NCI-H446 treated with DMSO at 0.1 percent for 48 hours (cell line): ENCODE measurements at places on chromosomes 4 and X.

GRCh38 chr4:83320548-83320947, 14.1 kb downstream of the HPSE start:
- no peak for DNase-seq

DNA sequence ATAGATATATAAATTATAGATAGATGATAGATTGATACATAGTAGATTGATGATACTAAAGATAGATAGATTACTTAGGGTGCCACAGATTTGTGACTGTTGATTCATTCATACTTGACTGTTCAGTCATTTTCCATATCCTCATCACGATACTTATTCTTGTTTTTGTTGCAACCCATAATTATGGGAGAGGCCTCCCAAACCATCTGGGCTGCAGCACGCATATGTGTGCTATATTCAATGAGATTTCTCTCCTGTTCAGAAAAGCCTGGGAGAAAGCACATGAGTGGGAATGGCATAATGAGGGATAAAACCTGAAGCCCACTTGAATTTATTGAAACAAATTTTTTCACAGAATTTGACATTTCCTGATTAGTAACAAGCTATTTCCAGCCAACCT, 346.4 kb upstream of the PRKX start:
- DNase-seq, result no peak

DNA sequence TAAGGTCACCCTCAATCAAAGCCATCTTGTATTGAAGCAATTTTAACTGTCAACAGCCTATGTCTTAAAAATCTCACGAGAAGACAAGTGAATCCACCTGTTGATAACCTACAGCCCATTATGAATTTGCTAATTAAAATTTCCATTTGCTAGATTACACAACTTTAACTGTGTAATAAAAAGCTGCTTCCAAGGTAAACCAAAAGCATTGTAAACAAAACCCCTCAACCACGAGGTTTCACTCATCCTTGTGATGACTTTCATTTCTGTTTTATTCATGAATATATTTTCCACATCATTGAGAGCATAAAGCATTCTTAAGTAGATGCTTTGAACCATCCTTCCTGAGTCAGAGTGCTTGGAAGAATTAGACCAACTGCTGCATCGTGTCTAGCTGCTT, 217.5 kb upstream of the GYPA start:
- no peak for DNase-seq

- no peak for DNase-seq
These were observed 268.6 kb upstream of the VCX start for GRCh38 chrX:7574325-7574724.

DNA sequence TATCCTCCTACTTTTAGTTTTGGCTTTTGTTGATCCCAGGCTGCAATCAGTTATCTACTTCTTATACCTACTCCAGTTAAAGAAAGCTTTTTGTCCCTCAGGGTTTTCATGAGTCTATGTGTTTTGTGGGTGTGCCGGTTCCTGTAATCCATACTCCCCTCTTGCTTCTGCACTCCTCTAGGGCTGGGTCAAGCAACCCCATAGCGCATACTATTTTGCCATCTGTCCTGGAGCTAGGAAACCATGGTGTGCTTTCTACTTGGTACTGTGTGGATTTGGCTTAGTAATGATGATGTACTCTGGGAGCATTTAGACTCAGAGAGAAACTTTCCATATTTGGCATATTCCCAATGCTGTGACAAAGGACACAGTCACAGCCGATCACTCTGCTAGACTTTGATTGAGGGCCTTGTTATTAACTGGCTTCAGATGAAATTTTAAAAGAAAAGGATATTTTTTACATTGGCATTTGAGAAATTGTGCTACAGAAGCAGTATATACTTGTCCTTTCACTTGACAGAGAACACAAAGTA, 86.1 kb upstream of the GRXCR1 start:
- DNase-seq, result no peak

DNA sequence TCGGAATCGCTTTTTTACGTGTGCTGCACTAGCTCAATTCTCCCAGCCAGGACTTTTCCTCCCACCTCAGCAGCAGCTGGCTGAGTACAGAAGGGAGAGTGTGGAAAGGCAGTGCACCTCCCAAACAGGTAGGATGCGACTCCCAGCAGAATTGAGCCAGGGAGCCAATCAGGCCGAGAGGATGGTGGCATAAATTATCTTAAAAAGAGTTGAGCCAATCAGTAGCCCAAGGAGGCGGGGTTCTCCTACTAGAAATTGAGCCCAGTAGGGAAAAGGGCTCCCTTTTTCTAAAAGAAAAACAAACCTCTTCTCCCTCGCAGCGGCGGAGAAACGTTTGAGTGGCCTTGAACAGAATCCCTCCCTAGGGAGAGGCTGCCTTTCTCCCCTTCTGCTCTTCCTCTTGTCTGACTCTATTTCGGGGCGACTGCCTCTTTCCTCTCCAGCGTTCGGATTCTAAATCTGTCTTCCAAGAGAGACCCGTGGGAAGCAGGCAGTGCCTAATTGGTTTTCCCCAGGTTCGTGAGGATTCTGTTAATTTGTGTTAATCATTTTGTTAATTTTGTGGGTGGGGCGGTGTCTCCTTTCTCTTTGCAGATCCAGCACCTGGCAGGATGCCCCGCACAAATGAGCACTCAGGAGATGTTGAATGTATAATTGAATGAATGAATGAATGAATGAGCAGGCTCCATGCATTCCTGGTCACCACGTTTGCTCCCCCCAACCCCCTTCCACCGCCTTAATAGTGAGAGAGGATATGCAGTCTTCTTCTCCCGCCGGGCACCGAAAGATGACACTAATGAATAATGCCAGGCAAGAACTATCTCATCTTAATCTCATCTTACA, at the start of gene GABRG1:
GABRG1 (minus strand) TSS at position 142 of the 843 bp plus-strand sequence; CDS start at position 1, 141 bp downstream.
- no peak for DNase-seq

GRCh38 chr4:149466446-149466845, 349.2 kb downstream of the IQCM start:
- no peak for DNase-seq

DNA sequence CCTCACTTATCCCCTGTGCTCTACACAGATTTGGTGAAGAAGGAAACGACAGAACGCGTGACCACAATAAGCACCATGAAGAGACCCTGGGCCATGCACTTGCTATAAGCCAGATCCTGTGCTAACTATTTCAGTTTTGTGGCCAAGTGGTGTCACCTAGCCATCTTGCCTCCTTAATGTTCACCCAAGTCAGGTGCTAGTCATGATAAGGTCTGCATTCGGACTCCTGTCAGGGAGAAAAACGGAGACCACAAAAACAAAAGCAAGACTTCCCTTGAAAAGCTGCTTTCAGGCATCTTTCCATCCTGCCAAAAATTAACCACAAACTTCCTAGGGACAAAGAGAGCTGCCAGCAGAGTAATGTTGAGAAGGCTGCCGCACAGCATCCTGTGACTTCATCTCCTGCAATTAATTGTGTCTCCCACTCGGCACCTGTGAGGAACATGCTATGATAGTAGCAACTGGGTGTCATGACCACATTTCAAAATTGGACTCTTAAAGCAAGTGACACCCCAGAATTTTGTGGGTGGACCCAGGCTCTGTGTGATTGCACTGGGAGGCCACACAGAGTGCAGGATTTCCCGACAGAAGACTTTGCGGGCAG, 8.8 kb upstream of the IDS start:
- DNase-seq, result no peak

DNA sequence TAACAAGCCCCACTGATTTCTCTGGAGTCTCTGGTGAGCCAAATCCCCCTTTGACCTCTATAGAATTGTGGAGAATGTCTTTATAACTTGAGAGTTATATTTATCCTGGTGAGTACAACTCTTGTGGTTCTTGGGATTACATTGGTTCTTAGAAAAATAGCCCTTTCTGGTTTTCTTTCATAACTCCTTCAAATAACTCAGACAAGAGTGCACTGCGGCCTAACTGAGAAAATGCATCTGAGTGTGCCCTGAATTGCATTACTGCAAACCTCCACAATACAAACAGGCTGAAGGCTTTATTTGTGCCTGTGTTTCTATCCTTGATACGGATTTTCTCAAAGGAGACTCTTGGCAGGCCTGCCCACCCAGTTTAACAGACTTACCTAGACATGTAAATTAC, 2.7 kb downstream of the BEX3 start:
- no peak for DNase-seq

- no peak for DNase-seq
These were observed 95.4 kb upstream of the NUDT6 start for GRCh38 chr4:123017636-123018395.

- no peak for DNase-seq
These were observed 34.0 kb upstream of the BMP15 start for GRCh38 chrX:50876551-50876950.

DNA sequence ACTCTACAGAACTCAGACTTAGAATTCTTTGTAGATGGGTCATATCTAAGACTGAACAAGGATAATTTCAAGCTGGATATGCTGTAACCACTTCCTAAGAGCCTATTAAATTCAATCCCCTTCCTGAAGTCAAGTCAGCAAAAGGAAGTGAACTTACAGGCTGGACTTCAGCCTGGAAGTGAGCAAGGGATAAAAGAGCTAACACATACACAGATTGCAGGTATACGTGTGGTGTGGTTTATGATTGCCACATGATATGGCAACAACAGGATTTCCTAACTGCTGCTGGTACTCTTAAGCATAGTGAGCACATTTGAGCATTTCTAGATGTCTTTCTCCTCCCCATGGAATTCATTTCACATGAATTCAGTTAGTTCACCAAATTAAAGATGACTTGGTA, 38.2 kb upstream of the UXT start:
- DNase-seq, result no peak

DNA sequence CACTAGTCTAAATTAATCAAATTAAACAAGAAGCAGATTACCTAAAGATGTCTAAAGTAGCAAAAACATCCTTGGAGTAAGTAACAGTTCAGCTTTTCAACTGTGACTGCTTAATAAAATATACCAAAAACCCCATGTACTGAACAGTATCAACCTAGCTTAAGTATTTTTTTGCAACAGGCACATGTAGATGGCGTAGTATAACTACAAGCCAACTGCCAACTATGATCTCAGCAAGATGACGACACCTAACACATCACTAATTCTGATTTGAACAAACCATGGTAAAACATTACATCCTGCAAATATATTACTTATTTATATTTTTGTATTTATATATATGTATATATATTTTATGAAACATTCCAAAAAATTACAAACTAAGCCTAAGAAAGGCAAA, 24.5 kb downstream of the DHX15 start:
- DNase-seq, result no peak

DNA sequence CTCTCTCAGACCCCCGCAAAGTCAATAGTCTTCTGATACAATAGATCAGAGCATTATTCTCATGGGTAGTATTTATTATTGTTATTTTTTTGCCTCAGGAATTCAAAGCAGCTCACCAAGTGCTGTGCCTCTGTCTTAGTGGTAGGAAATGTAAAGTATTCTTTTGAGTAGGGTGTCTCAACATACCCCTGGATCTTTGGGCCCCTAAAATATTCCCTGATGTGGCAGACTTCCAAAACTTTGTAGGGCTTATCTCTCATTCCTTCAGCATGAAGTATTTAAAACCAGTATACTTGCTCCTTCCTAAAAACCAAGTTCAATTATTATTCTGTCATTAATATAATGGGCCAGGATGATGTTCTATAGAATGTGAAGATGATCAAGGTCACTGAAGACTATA, 115.3 kb upstream of the ZNF827 start:
- no peak for DNase-seq

DNA sequence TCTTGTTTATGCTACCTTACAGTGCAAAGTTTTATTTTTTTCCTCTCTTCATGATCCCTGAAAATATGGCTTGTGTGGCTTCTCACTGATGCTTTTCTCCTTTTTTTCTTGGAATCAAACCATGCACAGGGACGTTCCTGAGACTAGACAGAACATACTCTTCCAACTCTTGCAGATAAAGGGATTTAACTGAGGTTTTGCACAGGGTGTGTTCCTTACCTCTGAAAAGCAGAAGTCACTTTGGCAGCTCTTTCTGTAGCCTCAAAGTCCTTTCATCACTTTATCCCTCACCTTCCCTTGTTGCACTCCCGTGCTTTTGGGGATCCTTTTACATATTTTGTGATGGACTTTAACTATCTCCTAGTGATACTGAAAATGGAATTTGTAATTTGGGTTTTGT, 300.1 kb downstream of the SPRY1 start:
- DNase-seq, result no peak

DNA sequence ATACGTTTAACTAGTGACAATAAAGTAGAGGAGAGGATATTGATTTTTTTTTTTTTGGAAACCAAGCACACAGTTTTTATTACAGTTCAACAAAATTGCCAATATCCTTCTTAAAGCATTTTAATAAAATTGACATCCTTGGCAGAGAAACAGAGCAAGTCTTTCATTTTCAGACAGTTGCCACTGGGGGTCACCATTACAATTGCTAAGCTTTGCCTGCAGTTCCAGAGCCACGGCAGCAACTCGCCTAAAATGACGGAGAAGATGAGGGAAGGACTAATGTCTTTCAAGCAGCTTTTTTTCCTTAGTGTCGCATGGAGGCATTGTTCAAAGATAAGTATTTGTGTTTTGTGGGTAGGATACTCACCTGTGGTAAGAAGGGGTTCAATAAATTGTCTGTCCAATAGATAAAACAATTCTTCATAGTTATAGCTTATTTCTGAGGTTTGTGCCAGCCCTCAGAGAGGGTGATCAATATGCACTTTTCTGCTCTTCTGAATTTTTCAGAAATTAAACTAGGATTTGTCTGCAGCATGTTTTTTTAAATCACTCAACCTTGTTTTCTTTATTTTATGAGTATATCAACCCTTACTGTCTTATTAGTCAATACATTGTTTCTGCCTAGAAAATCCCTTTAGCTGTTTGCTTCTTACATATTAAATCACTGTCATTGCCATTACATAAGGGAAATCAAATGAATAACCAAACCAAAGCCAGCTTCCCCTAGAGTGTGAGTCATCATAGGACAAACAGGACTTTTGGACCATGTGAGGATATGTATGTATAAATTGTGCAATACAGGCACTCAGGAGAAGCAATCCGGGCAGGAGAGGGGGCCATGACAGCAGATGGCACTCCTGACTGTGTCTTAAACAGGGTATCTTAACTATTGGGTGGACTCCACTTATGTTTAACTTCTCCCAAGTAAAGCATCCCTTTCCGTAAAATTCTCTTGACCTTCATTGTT, 508.1 kb upstream of the ARX start:
- DNase-seq, result peak; percentile 4

DNA sequence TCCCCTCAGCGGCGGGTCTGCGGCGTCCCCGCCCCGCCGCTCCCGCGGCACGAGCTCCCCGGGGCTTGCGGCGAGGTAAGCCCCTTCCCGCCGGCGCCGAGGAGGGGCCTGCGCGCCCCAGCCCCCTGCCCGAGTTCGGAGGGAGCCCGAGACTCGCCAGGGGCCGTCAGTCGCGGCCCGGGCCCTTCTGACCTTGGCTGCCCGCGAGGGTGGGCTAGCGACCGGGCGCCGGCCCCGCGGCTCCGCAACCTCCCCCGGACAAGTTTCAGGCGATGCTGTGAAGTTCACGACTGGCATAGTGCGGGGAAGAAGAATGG, 554 bp downstream of the CDKL5 start:
- DNase-seq, result no peak

DNA sequence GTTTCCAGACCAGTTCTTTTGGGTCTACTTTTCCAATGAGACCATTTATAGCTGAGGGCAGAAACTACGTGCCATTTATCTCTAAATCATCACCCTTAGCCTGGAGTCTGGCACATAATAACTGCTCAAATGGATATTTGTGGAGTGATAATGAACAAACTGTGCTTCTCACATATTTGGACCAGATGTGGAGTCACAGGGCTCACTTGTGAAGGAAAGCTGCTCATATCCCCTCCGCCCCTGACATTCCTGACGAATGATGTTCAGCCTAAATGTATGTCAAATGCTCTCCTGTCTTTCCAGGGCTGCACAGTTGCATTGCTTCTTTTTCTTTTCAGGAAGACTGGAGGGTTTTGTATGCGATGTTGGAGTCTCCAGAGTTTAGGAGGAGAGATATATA, 110.1 kb downstream of the GBA3 start:
- DNase-seq, result no peak
